ENCODE measurements at places on chromosomes 11 and 22.

GRCh38 chr11:58003036-58003435, 20.6 kb upstream of the OR9Q1 start:
- DNase-seq: no peak

- no peak for DNase-seq
These were observed 16.7 kb downstream of the PHLDA2 start for GRCh38 chr11:2912498-2912897.

DNA sequence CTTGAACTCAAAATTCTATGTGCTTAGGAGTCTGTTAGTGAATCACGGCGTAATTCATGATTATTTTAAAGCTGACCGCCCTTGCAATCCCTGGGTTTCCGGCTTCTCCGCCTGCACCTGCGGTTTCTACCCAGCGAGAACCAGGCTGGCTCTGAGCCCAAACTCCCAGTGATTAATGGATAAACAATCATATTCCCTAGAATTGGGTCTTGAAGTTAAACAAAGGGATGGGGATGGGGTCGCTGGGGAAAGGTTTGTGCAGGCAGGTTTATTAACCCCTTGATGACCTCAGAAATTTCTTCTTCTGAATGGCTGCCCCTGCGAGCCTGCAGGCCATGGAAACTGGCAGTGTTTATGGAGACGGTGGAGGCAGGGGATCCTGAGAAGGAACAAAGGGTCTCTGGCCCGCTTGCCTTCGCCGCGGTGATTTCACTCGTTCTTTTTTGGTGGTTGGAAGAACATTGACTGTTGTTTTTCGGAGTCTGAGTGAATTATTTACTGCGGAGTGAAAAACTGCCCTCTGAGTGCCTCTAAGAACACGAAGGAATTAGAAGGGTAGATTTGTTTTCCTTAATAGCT, 1000.3 kb downstream of the BRD1 start:
- DNase-seq: no peak

DNA sequence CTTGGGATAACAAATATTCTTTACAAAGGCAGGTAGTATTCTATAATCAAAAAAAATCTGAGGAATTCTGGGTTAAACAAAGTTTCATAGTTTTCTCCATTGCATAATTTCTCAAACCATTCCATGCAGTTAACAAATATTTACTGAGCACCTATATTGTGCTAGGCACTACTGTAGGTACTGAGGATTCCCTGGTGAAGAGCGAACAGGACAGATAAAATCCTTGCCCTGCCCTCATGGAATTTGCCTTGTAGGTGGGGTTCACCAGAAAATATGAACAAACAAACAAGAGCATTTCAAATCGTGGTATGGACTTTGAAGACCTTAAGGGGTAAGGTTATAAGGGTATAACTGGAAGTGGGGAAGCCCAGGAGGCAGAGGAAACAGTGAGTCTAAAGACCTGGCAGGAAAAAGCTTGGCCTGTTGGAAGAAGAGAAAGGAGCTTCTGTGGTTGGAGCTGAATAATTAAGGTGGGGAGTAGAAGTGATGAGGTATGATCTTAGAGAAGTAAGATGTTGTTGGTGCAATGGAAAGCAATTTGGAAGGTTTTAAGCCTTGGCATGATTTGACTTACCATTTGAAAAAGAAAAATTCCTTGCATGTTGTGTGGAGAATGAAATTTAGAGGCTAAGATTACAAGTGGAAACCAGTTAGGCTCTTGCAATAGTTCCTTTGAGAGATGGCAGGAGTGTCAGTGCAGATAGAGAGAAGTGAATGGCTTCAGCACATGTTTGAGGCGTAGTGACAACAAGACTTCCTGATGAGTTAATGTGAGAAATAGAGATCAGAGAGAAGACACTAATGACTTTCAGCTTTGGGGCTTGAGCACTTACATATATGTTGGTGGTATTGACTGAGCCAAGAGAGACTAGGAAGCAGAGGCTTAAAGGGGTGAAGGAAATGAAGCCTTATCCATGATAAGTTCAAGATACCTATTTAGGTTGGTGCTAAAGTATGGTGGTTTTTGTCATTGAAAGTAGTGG, 55.7 kb upstream of the PICALM start:
- DNase-seq: no peak

- DNase-seq: no peak
These were observed 8.9 kb downstream of the TRPC6 start for GRCh38 chr11:101574886-101575285.

- no peak for DNase-seq
These were observed 872.0 kb downstream of the BRD1 start for GRCh38 chr22:48955351-48956311.

GRCh38 chr11:128726458-128727139, 32.7 kb downstream of the FLI1 start:
- DNase-seq: peak; percentile 71

DNA sequence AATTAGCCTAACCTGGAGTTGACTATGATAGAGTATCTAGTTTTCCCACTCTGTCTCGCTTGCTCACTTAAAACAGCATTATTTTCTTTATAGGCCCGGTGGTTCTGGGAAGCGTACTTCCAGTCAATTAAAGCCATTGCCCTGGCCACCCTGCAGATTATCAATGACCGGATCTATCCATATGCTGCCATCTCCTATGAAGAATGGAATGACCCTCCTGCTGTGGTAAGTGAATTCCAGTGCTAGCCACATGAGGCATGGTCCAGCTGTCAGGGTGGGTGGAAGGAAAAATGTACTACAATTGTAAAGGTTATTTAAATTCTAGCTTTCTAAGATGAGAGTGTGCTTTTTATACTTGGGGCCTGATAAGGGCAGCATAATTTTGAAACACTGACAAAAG, 76.0 kb downstream of the EXT2 start:
- no peak for DNase-seq

DNA sequence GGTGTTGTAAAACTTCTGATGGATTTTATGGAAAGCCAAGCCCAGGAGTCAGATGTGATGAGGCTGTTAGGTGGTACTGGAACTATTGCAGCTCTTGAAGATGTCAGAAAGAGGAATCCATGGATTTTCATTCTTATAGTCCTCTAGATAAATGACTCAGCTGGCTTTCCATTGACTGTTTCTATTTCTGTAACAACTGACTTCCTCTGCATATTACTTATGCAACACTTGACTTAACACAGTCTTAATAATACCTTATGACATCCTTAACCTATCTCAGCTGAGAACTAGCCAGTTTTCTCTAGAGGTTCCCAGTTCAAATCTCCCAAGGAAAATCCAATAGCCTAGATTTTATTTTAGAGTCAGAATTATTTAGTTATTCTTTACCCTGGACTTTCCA, 263.8 kb downstream of the LUZP2 start:
- no peak for DNase-seq

- no peak for DNase-seq
These were observed 23.4 kb upstream of the GPR83 start for GRCh38 chr11:94424662-94425061.

DNA sequence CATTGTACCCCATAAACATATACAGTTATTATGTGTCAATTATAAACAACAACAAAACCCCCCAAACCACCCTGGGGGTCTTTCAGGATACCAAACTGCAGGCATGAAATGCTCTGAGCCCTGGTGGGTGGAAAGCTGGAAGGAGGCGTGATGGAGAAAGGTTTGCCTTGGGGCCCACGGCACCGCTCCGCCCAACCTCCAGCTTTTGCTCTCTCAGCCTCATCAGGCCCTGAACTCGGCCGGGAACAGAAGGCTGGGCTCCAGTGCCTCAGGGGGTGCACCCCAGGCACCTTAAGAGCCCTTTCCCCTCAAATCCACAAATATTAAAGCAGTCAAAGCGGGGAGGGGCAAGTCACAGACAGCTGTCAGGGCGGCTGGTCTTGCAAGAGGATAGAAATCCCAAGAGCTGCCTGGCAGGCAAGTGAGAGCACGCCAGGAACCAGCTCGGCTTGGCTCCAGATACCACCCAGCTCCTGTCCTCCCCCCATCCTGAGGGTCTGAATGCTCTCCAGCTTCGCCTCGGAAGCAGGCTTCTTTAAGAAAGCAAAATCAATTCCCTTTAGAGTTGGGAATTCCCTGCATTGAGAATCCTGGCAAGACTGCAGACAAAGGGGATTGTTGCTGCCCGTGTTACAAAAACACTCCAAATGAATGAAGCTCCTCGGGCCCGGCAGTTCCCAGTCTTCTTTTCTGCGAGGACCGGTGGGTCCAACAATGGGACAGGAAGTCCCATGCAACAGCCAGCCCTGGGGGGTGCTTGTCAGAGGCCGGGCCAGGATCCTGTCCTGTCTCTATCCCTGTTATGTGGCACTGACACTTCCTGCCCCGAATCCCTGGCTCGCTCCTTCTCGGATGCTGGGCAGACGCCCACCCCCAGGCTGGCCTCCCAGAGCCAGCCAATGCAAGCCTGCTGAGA, 80.8 kb downstream of the NAT10 start:
- no peak for DNase-seq

GRCh38 chr11:19957294-19957943, 202.9 kb downstream of the DBX1 start:
- DNase-seq: no peak

- DNase-seq: no peak
These were observed 28.1 kb upstream of the CHORDC1 start for GRCh38 chr11:90250970-90251369.

DNA sequence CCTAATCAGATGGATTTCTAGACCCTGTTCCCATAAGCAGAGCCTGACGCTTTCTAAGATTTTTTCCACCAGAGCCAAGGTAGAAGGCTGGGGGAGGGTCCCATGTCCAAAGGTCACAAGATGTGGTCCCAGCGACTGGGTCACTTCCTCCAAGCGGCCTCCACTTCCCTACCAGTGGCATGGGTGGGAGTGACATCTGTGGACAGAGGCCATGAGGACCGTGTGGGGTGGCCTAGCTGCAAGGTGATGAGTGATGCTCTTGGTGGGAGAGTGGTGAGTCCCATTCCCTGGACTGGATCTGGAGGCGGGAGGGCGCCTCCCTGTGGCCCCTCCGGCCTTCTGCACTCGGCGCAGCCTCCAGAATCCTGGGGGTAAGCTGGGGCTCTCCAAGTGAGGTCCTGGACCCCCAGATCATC, 32.4 kb upstream of the PRR5 start:
- DNase-seq: no peak

DNA sequence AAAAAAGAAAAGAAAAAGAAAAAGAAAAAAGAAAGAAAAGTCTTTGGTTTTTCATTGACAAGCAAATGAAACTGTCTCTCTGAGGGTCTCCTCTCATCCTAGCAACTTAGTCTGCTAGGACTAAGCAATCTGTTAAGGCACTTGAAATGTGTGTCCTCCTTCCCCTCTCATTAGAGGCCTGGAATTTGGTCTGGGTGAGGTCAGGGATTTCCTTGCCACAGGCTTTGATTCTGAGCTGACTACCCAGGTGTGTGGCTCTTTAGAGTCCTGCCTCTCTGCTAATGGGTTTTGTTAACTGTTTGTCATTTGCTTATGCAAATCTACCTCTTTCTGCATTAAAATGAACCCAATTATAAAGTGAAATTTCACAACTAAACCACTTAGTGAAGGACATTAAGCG, 18.3 kb upstream of the PKNOX2 start:
- DNase-seq: no peak

DNA sequence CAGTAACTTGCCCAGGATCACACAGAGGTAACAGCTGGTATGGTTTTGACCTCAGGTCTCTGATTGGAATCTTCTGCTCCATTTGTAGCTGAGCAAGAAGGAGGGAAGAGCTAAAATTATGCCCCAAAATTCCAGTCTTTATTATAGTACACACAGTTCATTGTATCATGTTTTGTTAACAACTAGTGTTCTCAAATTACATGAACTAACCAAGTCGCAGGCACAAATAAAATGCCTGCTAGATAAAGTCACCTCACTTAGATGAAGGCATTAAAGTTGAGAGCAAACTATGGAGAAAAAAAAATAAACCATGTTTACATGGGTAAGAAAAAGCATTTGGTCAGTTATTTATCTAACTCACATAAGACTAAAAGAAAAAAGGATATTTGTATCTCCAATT, 58.8 kb downstream of the PDGFD start:
- DNase-seq: no peak

DNA sequence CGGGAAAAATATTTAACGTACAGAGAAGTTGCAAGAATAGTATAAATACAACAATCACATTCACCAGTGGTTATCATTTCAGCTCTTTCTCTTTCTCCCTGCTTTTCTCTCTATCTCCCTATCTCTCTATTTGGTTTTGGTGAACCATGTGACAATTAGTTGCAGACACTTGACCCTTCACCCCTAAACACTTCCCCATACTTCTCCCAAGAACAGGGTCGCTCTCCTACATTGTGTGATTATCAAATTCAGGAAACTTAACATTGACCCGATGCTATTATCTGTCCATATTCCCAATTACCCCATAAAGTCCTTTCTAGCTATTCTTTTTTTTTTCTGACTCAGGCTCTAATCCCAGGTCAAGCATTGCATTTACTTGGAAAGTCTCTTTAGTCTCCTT, 4.8 kb upstream of the CYB5R3 start:
- no peak for DNase-seq

DNA sequence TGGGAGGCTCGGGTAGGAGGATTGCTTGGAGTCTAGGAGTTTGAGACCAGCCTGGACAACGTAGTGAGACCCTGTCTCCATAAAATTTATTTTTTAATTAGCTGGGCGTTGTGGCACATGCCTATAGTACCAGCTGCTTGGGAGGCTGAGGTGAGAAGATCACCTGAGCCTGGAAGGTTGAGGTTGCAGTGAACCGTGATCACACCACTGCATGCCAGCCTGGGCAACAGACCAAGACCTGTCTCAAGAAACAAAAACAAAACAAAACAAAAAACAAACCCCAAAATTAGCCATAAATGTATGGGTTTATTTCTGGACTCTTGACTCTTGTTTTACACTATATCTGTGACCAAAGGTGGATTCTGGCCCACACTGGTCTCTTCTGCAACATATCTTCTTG, 41.6 kb downstream of the EIF3F start:
- DNase-seq: no peak

- DNase-seq: no peak
These were observed 178.6 kb downstream of the MIAT start for GRCh38 chr22:26835929-26836528.

GRCh38 chr11:58927393-58928106, 11.7 kb upstream of the GLYATL1 start:
- no peak for DNase-seq

DNA sequence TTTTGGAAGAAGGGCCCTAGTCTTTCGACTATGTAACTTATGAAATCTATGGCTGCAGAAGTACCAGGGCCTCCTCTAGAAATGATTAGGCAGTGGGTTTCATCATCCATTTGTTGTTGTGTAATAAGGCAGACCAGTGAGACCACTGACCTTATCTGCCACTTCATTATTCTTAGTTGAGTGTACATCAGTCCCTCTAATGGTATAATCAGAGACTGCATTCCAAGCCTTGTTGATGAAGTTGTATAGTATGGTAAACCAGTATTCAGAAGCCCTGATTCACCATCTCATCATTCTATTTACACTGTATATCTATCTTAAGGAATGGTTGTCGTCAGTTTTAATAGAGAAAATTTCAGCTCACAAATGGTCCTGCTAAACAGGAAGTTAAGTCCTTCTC, 32.2 kb upstream of the GRIA4 start:
- DNase-seq: no peak

- DNase-seq: no peak
These were observed 539.1 kb downstream of the FAM181B start for GRCh38 chr11:82194521-82194920.

GRCh38 chr11:69125861-69126260, 29.9 kb upstream of the SMIM38 start:
- DNase-seq: no peak
